ENCODE measurements at places on chromosomes 2 and 18.

- DNase-seq, result no peak
Measured at GRCh38 chr2:149021761-149022160, 16.7 kb upstream of the LYPD6B start.

- no peak for DNase-seq
Measured at GRCh38 chr2:68667371-68667770, 24.0 kb downstream of the PROKR1 start.

DNA sequence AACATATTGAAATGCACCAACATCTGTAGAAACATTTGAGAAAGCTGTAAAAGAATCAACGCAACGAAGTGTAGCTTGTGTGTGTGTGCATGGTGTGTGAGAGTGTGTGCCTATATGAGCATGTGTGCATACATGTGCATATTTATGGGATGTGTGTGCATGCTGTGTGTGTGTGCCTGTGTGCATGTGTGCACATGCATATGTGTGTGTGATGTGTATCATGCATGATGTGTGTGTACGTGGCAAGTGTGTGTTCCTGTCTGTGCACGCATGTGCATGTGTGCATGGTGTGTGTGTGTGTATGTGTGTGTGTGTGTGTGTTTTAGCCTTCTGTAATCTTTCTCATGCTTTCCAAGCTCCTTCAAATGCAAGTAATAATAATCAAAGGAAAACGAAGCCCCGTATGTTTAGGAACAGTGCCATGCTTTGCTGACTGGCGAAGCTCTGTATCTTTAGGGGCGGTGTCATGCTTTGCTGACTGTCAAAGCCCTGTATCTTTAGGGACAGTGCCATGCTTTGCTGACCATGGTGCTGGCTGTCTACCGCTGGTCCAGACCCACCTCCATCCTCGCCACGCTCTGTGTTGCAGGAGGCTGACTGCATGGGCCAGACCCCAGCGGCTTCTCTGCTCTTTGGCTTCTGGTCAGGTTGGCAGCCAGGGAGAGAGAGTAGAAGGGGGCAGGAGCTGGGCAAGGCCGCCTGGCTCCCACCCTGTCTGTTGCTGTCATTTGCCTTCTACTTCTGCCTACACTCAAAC lies 129.2 kb downstream of the ASB1 start:
- no peak for DNase-seq

GRCh38 chr18:9362869-9363268 lies 28.3 kb downstream of the TWSG1 start:
- no peak for DNase-seq

DNA sequence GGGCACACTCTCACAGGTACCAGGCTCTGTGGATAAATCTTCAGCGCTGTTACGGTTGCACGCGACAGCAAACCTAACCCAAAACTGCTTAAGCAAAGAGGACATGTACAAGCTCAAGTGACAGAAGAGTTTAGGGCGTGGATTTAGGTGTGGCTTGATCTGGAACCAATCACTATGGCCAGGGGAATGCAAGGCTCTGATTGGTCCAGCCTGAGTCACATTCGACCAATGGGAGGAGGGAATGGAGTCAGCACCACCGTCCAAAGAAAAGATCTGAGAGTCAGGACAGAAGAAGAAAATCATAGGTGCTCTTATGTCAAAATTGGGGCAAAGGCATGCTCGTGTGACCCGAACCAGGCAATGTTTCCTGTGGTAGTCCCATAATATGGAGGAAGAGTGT lies 139.0 kb downstream of the TRIM43 start:
- no peak for DNase-seq

GRCh38 chr2:241005569-241005968 lies 7.2 kb downstream of the SNED1 start:
- no peak for DNase-seq

DNA sequence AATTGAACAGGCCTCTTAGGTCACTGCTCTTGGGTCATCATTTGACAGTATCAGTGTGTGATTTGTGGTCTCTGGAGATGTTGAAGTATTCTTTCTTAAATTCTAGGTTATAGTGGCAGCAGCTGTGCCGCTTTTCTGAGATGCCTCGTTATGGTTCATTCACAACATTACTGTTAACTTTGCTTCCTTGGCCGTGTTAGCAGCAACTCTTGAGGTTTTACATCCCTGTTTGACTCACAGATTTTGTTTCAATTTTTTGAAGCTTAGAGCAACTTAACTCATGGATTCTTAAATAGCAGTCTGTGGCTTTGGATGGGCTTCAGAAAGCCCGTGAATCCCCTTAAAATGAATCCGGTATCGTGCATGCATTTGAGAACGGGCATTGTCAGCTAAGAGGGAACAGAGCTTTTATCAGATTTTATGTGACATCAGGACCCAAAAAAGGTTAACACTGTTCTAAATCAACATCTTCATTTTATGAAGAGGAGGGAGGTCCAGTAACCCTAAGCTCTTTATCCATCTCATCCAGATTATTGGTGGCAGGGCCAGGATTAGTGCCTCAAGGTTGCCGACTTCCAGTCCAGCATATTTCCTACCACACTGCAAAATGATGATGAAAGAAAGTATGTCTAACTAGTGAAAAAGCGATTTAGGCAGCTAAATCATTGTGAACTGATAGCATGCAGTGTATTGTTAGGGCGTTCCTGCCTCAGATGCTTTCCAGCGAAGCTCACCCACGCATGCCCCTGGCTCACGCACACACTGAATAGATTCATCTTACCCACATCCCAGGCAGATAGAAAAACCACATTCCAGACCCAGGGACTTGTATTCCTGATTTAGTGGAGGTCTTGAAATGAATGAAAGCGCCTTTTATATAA lies 5.1 kb downstream of the TRIB2 start:
- no peak for DNase-seq
